ENCODE measurements at places on chromosomes 5 and 9.

GRCh38 chr5:52809884-52810283, 22.2 kb downstream of the ITGA1 start:
- DNase-seq, result no peak

GRCh38 chr5:42832060-42832459, 20.4 kb upstream of the SELENOP start:
- DNase-seq, result no peak

- DNase-seq, result no peak
These were observed 1074.2 kb upstream of the WWC1 start for GRCh38 chr5:167217097-167217743.

- DNase-seq, result no peak
These were observed 216.2 kb upstream of the ACTBL2 start for GRCh38 chr5:57698802-57699201.

DNA sequence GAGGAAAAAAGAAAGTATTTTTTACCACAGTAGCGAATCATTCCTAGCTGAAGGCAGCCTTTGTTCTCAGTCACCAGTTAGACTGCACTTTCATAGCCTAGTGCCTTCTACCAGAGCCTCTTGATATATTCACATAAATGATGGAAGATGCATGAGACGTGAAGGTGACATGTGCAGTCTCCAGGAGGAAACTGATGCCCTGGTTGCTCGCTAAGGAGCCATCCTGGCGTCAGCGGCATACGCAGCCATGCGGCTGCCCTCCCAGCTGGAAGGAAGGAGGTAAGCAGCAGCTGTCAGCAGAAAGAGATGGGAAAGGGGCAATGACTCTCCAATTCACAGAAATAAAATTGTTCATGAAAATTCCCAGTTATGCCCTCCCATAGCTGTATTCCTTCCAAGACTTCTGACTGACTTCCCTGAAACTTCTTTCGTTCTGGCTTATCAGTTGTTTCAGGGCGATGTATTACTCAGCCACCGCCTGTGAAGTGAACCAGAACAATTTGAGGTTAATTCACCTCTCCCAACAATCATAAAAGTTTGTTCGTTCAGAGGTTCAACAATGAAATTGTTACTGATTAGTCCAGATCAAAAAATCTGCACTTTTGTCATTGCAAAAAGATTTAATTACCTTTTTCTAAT, 331.2 kb downstream of the NR2F1-AS1 start:
- no peak for DNase-seq

- DNase-seq, result no peak
These were observed 60.6 kb upstream of the TRPC7 start for GRCh38 chr5:136425921-136426320.

DNA sequence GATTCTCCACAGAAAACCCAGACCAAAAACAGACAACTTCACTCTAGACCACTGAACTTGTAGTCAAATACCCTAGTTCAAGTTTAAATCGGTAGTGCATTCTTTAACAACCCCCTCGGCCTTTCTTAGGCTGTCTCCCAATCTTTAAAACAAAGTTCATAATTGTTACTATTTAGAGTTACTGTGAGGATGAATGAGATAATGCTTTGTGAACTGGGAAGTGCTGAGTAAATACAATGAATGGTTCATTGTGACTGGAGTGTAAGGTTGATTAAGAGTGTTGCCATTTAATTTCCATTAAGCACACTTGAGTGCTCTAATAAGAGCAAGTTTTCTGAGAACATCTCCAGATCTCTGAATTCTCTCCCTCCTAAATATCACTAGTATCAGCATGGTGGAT, 228.8 kb upstream of the PIK3R1 start:
- no peak for DNase-seq

- no peak for DNase-seq
These were observed 217.0 kb downstream of the PCSK5 start for GRCh38 chr9:76107482-76107881.

GRCh38 chr5:6177926-6178325, 200.4 kb downstream of the MED10 start:
- no peak for DNase-seq

DNA sequence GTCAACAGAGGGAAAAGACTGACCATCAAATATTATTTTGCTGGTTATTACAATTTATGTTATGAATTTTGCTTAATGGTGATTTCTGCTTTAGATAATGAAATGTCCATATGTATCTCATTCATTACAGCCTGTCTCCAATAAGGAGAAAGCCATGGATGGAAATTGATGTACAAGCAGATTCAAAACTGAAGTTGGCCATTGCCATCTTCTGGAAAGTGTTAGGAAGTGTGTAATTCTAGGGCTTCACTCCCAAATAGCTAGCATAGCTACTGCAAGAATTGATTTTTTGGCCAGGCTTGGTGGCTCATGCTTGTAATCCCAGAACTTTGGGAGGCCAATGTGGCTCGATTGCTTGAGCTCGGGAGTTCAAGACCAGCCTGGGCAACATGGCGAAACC, 45.8 kb downstream of the DYNC2I2 start:
- no peak for DNase-seq

DNA sequence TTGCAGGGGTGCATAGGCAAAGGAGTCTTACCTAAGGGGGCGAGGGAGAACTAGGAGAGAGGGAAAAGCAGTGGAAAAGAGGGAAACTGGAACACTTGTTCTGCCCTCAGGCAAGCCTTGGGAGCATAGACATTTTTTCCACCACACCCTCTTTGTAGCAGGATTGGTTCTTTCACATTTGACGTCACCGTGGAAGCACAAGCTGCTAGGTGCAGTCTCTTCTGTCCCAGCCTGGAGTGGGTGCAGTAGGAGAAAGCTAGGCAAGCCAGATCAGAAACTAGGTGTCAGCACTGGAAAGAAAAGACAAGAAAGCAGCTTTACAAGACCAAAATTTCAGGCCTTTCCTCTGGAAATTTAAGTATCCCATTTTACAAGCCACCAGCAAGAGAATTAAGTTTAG, 440.4 kb downstream of the EFNA5 start:
- no peak for DNase-seq

GRCh38 chr5:72608297-72608696, 101.1 kb upstream of the ZNF366 start:
- no peak for DNase-seq
